Naive thymus-derived CD4-positive, alpha-beta T cell (primary cell): ENCODE measurements at places on chromosomes 4 and X. TPM values are rescaled to one million over a fixed set of nuclear protein-coding genes. Genes with fewer than 3 reads are reported as not detected.

DNA sequence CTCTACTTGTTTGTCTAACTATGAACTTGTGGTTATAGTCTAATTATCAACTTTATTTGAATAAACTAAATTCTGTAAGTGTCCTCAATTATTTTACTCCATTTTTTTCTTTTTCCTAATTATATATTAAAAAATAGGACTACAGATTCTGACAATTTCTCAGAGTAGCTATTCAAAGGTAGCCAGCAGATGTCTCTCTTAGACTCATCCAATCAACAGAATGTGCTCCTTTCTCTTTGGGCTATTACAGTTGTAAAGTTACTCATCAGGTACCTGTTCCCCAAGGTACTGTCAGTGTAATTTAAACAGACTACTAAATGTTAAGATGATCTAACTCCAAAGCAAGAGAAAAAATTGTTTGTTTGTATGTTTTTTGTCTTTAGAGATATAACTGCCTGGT is 248.6 kb downstream of the PCDH18 start:
- H3K4me1 ChIP-seq: no peaks in the 10 kb centered on the region
- no peaks in the 10 kb centered on the region for H3K27me3 ChIP-seq
- DNase-seq: no peak
- no peaks in the 10 kb centered on the region for H3K36me3 ChIP-seq
- no peak overlapping the region for H3K27ac ChIP-seq

GRCh38 chr4:11297201-11297600 is 131.5 kb downstream of the HS3ST1 start:
- no peaks in the 10 kb centered on the region for H3K36me3 ChIP-seq
- H3K27me3 ChIP-seq: no peaks in the 10 kb centered on the region
- no peaks in the 10 kb centered on the region for H3K4me1 ChIP-seq
- H3K27ac ChIP-seq: no peak overlapping the region

WNK3 gene
- polyA plus RNA-seq: 0.21 TPM

DNA sequence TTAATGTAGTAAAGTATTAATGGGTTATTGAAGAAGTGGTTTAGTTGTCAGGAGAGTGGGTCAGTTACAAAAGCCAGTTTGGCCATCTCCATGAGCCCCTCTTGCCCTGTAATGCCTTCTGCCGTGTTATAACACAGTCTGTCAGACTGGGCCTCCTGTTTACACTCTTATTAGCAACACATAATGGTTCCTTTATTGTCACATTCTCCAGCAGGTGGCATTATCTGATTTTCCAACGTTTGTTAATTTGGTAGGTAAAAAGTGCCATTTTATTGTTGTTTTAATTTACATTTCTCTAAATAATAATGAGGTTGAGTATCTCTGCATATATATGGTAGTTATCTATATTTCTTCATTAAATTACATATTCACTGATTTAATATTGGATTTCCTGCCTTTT is 560.8 kb downstream of the FGF13 start:
- H3K4me3 ChIP-seq: no peak overlapping the region
- DNase-seq: no peak
- no peaks in the 10 kb centered on the region for H3K36me3 ChIP-seq
- no peak overlapping the region for H3K27ac ChIP-seq

DNA sequence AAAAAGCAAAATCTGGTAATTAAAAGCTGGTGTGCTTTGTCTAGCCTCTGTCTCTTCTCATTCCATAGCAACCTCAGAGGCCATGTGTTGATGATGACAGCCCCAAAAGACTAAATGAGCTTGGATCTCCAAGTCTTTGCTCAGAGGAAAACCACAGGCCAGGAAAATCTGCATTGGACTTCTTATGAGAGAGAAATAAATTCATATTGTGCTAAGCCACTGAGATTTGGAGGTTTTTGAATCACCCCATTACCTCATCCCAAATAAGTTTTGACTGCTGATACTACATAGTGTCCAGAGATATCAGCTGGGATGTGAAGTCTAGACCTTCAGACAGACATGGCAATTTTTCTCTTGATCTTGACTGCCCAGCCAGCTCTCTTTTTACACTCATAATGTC is 178.6 kb upstream of the DIPK2B start:
- no peak overlapping the region for H3K4me3 ChIP-seq
- H3K36me3 ChIP-seq: no peaks in the 10 kb centered on the region
- DNase-seq: no peak
- H3K27ac ChIP-seq: no peak overlapping the region
- H3K27me3 ChIP-seq: no peaks in the 10 kb centered on the region
- no peaks in the 10 kb centered on the region for H3K4me1 ChIP-seq

NPY2R gene
- polyA plus RNA-seq: not detected

DNA sequence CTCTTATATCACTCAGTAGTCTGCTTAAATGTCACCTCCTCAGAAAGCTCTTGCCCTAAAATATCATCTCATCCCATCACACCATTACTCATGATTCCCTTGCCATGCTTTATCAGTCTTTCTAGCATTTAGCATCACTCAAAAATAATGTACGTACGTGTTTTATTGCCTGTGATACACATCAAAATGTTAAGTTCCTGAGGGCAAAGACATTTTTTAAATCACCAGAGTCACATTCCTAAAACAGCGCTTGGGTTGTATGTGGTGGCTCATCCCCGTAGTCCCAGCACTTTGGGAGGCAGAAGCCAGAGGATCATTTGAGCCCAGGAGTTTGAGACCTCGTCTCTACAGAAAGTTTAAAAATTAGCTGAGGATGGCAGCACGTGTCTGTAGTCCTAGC is 21.3 kb upstream of the PDLIM5 start:
- DNase-seq: no peak
- H3K4me1 ChIP-seq: no peaks in the 10 kb centered on the region
- H3K36me3 ChIP-seq: no peaks in the 10 kb centered on the region
- H3K4me3 ChIP-seq: no peak overlapping the region
- no peak overlapping the region for H3K27ac ChIP-seq

- no peak for DNase-seq
- no peaks in the 10 kb centered on the region for H3K4me1 ChIP-seq
- no peaks in the 10 kb centered on the region for H3K27me3 ChIP-seq
- H3K36me3 ChIP-seq: no peaks in the 10 kb centered on the region
- H3K4me3 ChIP-seq: no peak overlapping the region
- no peak overlapping the region for H3K27ac ChIP-seq
These were observed 214.0 kb upstream of the NHS start for GRCh38 chrX:17160975-17161374.

DNA sequence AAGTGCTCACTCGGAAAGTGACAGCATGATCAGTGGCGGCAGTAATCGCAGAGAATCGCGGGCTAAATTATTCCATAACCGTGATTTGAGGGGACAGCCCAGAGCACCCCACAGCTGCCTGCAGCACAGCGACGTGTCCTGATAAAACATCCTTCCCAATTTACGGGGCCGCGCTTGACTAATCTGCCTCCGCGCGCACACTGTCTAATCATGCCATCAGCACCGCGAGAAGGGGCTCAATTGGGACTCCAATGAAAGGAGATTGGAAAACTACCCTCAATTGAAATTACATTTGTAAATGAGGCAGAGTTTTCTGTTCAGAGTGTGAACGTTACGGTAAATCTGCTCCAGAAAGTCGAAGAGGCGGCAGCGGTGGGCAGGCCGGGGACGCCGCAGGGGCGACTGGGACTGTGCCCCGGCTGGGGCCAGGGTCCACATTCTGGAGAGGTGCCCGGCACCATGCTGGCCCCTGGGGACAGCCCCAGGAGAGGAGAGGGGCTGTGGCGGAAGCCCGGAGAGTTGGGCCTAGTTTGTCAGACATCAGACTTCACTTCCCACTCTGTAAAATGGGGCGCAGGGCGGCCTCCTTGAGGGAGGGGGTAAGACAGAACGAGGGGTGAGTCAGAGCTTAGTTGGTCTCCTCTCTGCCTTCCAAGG is 107.7 kb downstream of the FAM53A start:
- no peaks in the 10 kb centered on the region for H3K36me3 ChIP-seq
- H3K4me1 ChIP-seq: no peaks in the 10 kb centered on the region
- H3K27ac ChIP-seq: no peak overlapping the region
- no peaks in the 10 kb centered on the region for H3K27me3 ChIP-seq

GAGE13 gene
- polyA plus RNA-seq: not detected

GRCh38 chr4:76585897-76586360 is 150.9 kb downstream of the SHROOM3 start:
- H3K4me3 ChIP-seq: no peak overlapping the region
- H3K36me3 ChIP-seq: no peaks in the 10 kb centered on the region
- no peak overlapping the region for H3K27ac ChIP-seq
- H3K27me3 ChIP-seq: no peaks in the 10 kb centered on the region
- H3K4me1 ChIP-seq: no peaks in the 10 kb centered on the region

GRCh38 chr4:13905543-13905942 is 278.0 kb upstream of the BOD1L1 start:
- no peak for DNase-seq
- no peak overlapping the region for H3K27ac ChIP-seq
- no peaks in the 10 kb centered on the region for H3K27me3 ChIP-seq

TLR10 gene
- polyA plus RNA-seq: 0.33 TPM

DNA sequence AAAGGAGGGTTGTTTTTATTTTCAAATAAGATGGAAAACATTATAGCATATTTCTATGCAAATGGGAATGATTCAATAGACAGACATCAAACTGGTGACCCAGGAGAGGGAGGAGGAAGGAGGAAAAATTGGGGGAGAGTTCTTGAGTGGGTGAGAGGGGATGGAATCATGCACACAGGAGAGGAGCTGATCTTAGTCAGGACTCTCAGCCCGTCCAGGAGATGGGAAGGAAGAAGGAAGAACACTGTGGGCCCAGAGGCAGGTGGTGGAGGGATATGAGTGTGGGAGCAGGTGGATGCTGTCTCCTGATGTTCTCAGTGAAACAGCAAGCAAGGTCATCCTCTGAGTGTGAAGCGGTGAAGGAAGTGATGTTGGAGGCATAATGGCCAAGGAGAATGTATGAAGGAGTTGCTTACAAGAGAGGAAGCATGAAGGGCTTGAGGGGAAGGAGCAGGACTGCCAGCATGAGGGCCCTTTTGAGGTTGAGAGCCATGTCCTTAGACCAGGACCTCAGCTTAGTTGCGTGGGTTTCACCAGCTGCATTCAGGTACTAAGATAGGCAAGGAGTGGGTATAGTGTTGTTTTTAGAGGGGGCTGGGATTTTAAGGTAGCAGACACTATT is 161.7 kb upstream of the NAP1L5 start:
- no peak overlapping the region for H3K4me3 ChIP-seq
- H3K27me3 ChIP-seq: no peaks in the 10 kb centered on the region
- DNase-seq: no peak
- no peaks in the 10 kb centered on the region for H3K4me1 ChIP-seq
- H3K36me3 ChIP-seq: no peaks in the 10 kb centered on the region

- H3K4me1 ChIP-seq: no peaks in the 10 kb centered on the region
- H3K27ac ChIP-seq: no peak overlapping the region
- no peak for DNase-seq
- no peak overlapping the region for H3K4me3 ChIP-seq
- H3K27me3 ChIP-seq: no peaks in the 10 kb centered on the region
These were observed 140.6 kb upstream of the BANK1 start for GRCh38 chr4:101649790-101650515.

DNA sequence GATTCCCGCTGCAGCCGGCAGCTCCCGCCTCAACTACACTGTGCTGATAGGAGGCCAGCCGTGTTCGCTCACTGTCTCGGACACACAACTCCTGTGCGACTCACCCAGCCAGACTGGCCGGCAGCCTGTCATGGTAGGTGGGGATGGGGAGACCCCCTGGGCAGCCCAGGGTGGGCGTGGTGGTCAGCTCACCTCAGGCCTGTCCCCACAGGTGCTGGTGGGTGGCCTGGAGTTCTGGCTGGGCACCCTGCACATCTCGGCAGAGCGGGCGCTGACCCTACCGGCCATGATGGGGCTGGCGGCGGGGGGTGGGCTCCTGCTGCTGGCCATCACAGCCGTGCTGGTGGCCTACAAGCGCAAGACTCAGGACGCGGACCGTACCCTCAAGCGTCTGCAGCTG is 9.5 kb downstream of the PLXNA3 start:
- no peak for DNase-seq
- H3K36me3 ChIP-seq: no peaks in the 10 kb centered on the region
- no peak overlapping the region for H3K27ac ChIP-seq
- H3K4me1 ChIP-seq: no peaks in the 10 kb centered on the region

TIMM17B gene
- polyA plus RNA-seq: 55.8 TPM

GRCh38 chr4:13983189-13983790 is 355.8 kb upstream of the BOD1L1 start:
- no peak overlapping the region for H3K27ac ChIP-seq
- no peaks in the 10 kb centered on the region for H3K36me3 ChIP-seq
- H3K4me1 ChIP-seq: no peaks in the 10 kb centered on the region
- no peak overlapping the region for H3K4me3 ChIP-seq
- H3K27me3 ChIP-seq: no peaks in the 10 kb centered on the region

SLC26A1 gene
- 2.0 TPM for polyA plus RNA-seq

DNA sequence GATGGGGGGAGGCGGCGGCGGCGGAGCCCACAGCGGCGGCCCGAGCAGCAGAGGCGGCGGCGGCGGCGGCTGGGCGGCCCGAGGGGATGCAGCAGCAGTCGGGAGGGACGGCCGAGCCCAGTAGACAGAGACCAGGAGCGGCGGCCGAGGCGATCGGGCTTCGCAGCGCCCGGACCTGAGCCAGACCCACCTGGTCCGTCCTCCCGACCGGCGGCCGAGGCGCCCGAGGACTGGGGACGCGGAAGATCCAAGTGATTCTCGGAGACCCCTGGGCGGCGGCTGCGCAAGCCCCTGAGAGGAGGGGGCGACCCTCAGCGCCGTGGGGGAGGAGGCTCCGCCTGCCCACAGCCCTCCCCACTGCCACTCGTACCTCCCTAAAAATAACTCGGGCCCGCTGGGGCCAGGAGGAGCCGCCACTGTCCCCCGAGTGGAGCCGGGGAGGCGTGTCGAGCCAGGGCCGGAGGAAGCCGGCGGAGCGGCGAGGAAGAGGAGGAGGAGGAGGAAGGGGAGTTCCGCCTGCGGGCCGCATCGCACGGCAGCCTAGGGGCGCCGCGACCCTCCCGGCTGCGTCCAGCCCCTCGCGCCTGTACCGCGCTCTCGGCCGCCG is 608 bp downstream of the RAPGEF2 start:
- H3K36me3 ChIP-seq: no peaks in the 10 kb centered on the region
- H3K4me3 ChIP-seq: peak overlapping the region; percentile 63
- no peaks in the 10 kb centered on the region for H3K27me3 ChIP-seq
- H3K4me1 ChIP-seq: peaks cover 20% of the 10 kb centered on the region

- H3K36me3 ChIP-seq: no peaks in the 10 kb centered on the region
- no peak overlapping the region for H3K4me3 ChIP-seq
- H3K27ac ChIP-seq: no peak overlapping the region
- no peaks in the 10 kb centered on the region for H3K4me1 ChIP-seq
- no peaks in the 10 kb centered on the region for H3K27me3 ChIP-seq
These were observed 1.0 kb upstream of the OTOP1 start for GRCh38 chr4:4227510-4228355.

- H3K27me3 ChIP-seq: no peaks in the 10 kb centered on the region
- H3K4me1 ChIP-seq: no peaks in the 10 kb centered on the region
- H3K4me3 ChIP-seq: no peak overlapping the region
- no peak for DNase-seq
These were observed 152.3 kb downstream of the CBR4 start for GRCh38 chr4:168857546-168858314.

DNA sequence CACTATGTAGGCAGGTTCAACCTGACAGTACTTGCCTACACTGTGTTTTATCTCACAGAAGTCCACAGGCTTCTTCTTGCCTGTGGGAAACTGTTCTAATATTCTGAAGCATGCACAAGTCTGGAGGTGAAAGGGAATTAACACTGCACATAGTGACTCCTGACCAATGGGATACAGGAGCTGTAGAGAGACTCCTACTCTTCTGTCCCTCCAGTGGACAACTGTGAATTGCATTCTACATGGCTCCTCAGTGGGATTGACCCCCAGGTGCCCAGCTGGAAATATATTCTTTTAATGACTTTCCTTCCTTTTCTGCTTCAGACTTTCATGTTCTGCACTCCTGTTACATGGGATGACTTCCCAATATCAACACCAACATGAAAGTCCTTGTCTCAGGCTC is 8.2 kb upstream of the YIPF6 start:
- H3K4me3 ChIP-seq: no peak overlapping the region
- DNase-seq: no peak
- H3K36me3 ChIP-seq: no peaks in the 10 kb centered on the region
- H3K4me1 ChIP-seq: no peaks in the 10 kb centered on the region
- no peaks in the 10 kb centered on the region for H3K27me3 ChIP-seq
- no peak overlapping the region for H3K27ac ChIP-seq

CCNB3 gene
- 0.26 TPM for polyA plus RNA-seq

GBA3 gene
- polyA plus RNA-seq: not detected
